ENCODE measurements at places on chromosomes 2 and 18.
A peak's percentile ranks its signal among the peaks of the same experiment; 100 is the strongest.

DNA sequence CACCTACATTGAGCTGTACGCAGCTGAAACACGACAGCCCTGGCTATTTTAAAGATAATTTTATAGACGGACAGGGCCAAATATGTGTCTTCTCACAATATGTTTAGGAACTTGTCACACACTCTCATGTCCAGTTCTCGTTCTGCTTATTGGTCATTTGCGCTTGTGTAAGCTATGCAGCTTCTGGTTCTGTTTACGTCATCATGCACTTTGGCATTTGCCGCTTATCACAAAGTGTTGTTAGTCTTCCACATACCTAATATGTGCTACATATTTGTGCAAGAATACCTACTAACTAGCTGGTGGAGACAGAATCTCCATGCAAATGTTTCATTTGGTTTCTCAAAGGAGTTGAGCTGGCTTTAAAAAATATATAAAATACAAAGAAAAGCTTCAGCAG lies 7.5 kb upstream of the ZNF516 start:
- no peak for DNase-seq

- DNase-seq: peak; percentile 58
These were observed 33.3 kb upstream of the CREG2 start for GRCh38 chr2:101420623-101421022.

- DNase-seq: no peak
These were observed 9.6 kb upstream of the MYCN start for GRCh38 chr2:15930589-15931318.

GRCh38 chr2:201021914-201022313 lies 49.6 kb downstream of the HYCC2 start:
- DNase-seq: no peak

DNA sequence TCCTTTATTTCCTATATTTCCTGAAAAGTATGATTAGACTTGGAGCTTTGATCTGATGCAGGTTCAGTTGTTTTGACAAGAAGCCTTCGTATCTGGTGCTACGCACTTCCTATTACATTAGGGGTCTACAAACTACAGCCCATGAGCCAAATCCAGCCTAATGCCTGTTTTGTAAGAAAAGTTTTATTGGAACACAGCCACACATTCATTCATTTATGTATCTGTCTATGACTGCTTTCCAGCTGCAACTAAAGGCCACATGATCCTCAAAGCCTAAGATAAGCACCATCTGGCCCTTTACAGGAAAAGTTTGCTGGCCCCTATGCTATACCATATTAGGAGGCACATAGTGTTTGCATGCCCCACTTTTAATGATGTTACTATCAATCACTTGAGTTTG lies 26.0 kb downstream of the EIF2AK3 start:
- DNase-seq: no peak

DNA sequence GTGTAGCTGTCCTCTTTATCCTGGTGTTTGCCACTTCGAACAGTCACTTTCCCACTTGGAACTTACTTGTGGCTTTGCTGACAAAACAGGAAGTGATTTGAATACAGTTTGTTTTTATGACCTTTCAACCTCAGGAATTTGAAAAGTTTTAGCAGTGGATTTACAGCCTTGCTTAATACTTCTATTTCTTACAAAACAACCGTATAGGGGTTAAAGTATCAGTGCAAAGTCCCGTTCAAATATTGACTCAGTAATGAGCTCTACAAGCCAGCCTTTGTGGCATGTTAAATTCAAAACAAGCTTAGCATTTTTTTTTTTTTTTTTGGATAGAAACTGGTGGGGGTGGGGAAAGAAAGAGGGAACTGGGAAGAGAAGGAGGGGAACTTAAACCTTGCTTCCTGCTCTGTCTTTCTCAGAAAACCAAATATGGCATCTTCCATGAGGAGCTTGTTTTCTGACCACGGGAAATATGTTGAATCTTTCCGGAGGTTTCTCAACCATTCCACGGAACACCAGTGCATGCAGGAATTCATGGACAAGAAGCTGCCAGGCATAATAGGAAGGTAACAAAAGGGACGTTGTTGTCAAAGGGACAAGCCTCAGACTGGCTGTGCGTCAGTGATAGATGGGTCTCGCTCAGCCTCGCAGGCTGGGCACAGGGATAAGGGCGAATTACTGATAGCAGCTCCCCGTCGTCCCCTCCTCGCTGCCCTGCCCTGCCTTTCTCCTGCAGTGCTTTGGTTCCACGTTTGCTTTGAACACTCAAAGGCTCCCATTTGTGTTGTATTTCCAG lies at the start of gene HNMT:
Gene HNMT (plus strand): TSS at position 408 of the 793 bp plus-strand sequence. CDS start 19 bp downstream, at position 427.
- DNase-seq: peak; percentile 88

- DNase-seq: no peak
These were observed 67.2 kb downstream of the EPHA4 start for GRCh38 chr2:221504905-221505304.

DNA sequence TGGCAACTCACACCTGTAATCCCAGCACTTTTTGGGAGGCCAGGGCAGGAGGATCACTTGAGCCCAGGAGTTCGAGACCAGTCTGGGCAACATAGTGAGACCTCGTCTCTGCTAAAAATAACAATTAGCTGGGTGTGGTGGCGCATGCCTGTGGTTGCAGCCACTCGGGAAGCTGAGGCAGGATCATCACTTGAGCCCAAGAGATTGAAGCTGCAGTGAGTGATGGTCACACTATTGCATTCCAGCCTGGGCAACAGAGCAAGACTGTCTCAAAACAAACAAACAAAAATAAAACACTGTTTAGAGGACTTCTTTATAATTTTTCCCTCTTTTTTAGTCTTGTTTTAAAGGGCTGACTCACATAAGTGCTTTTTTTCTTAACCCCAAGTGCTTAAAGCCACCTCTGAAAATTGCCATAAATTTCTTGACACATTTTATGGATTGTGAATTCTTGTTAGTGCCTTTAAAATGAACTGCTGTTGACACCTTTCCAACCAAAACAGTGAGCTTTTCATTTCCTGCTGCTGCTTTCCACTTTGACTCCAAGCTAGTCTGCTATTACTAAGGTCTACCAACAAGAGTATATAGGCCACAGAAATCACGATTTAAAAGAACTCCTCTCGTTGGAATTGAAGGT lies 41.7 kb downstream of the CYP20A1 start:
- peak; percentile 81 for DNase-seq

GRCh38 chr2:196587056-196587455 lies 52.5 kb upstream of the CCDC150 start:
- no peak for DNase-seq

GRCh38 chr2:127574656-127575055 lies 39.2 kb downstream of the MYO7B start:
- no peak for DNase-seq

- DNase-seq: no peak
These were observed 25.1 kb downstream of the SMYD1 start for GRCh38 chr2:88092773-88093172.

- DNase-seq: no peak
These were observed 29.8 kb downstream of the ARMC9 start for GRCh38 chr2:231228223-231228622.

DNA sequence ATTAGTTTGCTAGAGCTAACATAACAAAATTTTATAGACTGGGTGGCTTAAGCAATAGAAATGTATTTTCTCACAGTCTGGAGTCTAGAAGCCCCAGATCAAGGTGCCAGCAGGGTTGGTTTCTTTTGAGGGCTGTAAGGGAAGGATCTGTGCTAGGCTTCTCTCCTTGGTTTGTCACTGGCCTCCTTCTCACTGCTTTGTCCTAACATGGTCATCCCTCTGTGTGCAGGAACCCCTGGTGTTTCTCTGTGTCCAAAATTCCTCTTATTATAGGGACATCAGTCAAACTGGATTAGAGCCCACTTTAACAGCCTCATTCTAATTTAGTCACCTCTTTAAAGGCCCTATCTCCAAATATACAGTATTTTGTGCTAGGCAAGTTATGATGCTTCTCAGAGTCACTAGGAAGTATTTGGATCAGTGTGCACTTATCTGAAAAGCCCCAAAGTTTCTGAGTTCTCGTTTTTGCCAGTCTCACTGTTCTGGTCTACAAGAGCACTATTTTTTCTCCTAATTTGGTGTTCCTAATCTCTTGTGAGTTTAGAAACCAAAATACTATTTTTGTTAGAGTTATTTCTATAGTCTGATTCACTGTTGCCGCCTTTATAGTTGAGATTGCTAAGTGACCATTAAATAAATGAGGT lies 29.0 kb downstream of the ZC3H6 start:
- no peak for DNase-seq

DNA sequence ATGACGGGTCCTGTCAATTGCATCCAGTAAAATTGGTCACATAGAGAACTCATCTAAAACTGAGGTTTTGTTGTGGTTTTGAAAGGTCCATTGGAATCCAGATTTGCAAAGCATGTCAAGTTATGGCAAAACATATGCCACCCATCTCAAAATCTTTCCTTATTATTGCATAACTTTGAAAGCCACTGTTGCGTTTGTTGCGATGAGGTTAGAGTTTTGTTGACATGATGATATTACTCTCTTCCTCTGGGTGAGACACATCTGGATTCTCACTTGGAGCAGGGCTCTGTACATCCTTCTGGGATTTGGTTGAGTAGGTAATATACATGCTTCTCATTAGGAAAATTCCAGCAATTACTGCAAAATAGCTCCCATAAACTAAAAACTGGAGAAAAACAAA lies 20.6 kb downstream of the SCYGR5 start:
- DNase-seq: no peak

DNA sequence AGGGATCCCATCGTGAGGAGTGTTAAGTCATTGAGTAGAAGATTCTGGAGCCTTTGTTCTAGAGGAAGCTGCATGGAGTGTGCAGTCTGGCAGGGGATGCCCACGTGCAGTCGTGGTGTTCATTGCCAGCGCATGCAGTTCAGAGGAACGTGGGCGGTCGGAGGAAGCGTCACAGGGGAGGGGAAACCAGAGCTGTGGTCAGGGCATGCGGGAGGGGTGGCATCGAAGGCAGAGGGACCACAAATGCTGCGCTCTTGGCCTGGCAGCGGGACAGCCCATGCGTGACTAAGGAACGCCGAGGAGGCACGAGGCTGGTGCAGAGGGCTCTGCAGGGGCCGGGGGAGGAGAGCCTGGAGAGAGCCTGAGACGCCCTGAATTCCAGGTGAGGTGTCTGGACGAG lies 141.1 kb downstream of the KLHL29 start:
- no peak for DNase-seq

DNA sequence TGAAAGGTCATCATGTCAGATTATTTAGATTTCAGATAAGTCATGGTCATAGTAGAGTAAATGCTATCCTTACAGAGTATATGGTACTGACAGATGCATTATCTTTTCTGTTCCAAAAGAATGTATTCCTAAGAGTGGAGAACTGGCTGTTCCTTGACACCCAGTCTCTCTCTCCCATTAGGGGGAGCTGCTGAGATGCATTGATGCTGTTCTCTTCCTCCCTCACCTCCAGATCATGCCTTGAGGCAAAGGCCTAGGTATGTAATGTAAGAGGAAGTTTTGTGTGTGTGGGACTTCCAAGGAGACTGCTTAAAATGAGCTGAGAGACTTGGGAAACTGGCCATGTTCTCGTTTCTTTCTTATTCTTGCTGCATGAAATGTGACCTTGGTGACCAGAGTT lies 979.5 kb upstream of the CELF4 start:
- DNase-seq: no peak

DNA sequence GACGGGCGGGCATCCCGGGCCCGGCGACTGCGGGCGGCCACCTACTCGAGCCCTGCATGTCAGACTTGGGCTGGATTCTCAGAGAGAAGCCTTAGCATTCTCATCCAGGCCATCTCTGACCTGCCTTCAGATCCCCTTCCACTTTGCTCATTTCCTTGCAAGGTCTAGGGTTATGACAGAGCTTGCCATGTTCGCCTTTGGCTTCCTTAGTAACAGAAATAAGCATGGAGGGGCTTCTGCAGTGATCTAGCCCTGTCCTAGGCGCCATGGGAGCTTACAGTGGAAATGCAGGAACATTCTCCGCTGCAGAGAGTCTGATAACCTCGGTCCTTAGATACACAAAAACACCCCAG lies 632 bp upstream of the ACVR1 start:
- DNase-seq: no peak

DNA sequence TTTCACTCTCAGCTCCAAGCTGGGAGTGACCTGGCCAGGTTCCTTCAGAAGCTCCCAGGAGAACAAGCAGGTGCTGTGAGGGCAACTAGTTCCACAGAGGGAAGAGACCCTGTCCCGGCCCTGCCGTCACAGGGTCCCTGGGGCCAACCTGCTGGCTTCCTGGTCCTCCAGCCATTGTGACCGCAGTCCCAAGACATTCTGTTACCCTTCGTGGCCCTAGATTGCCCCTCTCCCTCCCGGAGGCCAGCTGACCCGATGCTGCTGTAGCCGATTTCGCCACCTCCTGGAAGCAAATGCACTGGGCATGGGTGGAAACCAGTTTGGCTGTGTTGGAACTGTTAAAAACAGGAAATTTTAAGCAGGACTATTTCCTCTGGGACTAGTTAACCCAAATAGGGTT lies 55.4 kb downstream of the EPAS1 start:
- no peak for DNase-seq

GRCh38 chr2:205073433-205074020 lies 528.3 kb downstream of the PARD3B start:
- DNase-seq: no peak

DNA sequence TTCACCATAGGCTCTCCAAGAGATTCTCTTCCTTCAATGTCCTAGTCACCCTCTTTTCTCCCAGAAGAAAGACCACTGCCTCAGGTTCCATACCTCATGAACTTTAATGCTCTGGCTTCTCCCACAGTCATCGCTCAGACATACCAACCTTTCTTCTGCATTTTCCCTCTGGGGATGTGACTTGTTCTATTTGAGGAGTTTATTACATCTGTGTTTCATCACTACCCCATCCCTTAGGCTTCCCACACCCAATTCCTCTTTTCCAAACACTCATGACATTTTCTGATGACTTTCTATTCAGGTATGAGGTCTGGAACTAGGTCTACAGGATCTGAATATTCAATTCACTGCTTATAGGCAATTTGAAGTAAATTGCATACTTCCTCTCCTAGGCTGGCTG lies 298.6 kb upstream of the MAP2 start:
- no peak for DNase-seq

DNA sequence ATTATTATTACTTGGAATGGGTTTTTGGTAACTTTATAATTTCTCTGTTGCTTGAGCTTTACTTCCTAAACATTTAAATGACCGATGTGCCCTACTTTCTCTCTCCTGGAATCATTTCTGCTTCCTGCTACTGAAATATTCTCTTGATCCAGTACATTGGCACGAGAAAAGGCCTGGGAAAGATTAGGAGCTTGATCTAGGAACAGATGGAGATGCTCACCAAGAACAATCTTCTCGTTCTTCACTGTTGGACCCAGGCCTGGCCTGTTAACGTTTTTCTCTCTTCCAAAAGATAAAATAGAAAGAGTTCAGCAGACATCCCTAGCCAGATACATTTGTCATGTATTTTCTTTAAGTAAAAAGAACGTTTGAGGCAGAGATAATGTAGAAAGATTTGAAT lies 1356.8 kb upstream of the CRIM1 start:
- DNase-seq: no peak
